ENCODE measurements at places on chromosomes 6 and 20.
A peak's percentile ranks its signal among the peaks of the same experiment; 100 is the strongest.

DNA sequence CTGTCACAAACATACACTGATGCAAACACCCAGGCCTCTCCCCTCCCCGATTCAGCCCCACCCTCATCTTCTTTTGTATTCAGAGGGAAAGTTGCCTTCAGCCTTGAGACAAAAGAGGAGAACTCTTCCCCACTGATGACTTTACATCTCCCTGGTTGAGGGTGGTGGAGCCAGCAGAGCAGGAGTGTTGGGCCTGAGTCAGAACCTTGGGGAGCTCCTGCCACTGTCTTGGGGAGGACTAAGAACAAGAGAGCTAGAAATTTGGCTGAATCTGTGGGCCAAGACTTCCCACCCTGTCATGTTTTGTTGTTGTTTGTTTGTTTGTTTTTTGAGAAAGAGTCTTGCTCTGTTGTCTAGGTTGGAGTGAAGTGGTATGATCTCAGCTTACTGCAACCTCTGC is 89.1 kb downstream of the MDGA1 start:
- no peak for DNase-seq

GRCh38 chr20:3071610-3072529 is at the start of gene OXT:
TSS of gene OXT (plus strand) at chr20:3071620. CDS start at chr20:3071656, 36 bp downstream.
- peak; percentile 77 for DNase-seq

GRCh38 chr6:105211831-105212230 is 32.0 kb upstream of the POPDC3 start:
- no peak for DNase-seq

- no peak for DNase-seq
Observed at GRCh38 chr6:65760285-65760684, 53.3 kb upstream of the EYS start.

DNA sequence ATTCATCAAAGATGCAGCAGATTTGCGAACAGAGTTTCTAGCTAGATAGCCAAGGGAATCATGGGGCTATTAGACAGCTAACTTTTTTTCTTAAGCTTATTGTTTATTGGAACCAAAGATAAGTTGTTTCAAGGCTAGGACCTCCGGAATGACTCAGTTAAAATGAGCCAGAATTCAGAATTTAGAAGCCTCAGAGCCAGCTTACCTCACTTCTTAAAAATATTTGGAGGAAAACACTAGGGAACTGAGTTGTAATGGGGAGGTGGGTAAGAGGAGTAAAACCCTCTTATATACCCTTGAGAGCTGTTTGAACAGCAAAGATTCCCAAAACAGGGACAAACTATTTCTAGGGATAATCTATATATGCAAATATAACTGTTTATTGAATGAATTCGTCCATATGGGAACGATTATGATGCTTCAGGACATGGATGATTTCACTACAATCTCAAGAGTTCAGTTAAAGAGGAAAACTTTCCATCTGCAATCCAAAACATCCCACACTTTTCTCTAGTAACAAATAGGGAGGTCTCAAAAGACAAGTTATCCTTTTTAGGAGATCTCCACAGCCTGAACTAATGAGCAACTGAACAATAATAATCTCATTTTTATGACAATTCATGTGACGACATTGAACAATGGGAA is 12.6 kb upstream of the CARMIL1 start:
- no peak for DNase-seq

- no peak for DNase-seq
Observed at GRCh38 chr6:169701311-169701953, 397 bp downstream of the WDR27 start.

DNA sequence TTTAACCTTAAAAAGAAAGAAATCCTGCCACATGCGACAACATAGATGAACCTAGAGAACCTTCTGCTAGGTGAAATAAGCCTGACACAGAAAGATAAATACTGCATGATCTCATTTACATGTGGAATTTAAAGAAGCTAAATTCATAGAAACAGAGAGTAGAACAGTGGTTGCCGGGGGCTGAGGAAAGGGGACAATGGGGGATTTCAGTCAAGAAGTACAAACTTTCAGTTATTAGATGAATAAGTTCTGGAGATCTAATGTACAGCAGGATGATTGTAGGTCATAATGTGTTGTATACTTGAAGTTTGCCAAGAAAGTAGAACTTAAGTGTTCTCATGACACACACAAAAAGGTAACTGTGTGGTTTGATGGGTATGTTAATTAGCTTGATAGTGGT is 204.3 kb upstream of the PRSS16 start:
- DNase-seq: no peak

DNA sequence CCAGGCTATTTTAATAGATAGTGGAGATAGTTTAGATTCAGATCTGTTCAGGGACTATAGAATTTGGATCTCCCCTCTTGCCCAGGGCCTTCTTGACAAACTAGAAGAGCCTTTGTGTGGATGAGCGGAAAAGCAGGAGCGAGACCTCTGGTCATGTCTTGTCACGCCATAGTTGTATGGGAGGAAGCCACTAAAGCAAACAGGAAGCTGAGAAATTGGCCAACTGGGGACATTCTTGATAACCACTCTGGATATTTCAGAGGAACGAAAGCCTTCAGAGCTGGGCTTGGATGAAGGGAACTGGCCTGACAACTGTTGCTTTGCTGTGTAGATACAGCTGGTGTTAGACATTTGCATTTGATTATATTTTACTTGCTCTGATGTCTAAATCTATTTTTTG is 54.1 kb upstream of the EXOC2 start:
- no peak for DNase-seq
